ENCODE measurements at places on chromosomes 6 and 20.

DNA sequence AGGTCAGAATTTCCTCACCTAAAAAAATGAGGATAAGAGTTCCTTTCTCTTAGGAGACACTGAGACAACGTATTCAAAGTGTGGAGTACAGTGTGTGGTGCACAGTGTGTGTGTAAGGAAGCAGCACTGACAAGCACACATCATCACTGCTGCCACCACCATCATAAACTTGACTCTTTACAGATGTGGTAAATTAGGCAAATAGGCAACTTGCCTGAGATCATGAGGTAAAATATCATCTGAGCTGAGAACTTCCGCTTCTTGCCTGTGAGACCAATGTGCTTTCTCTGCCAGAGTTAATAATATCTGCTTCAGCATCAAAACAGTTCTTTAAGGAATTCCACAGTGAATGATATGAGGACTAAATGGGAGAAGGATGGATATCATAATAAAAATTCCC lies 52.7 kb downstream of the LYRM4 start:
- DNase-seq: no peak

DNA sequence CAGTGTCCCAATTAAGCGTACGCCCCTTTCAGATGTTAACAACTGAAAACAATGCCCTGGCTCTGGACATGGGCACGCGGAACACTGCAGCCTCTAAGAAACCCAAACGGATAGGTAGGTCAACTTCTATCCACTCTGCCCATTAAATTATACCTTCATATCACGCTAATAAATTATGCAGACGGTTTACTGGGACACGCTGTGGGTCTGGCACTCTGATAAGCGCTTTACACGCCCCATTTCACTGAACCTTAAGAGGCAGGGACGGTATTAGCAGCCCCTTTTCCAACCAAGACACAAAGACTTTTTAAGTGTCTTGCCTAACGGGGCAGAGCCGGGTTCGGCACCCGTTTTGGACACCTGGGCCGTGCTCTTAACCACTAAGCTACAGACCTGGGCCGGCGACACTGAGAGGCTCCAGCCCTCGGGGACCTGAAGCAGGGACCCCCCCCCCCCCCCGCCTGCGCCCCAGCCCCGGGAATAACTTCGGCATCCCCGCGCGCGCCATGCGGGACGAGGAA lies 744 bp downstream of the STAU1 start:
- DNase-seq: no peak

DNA sequence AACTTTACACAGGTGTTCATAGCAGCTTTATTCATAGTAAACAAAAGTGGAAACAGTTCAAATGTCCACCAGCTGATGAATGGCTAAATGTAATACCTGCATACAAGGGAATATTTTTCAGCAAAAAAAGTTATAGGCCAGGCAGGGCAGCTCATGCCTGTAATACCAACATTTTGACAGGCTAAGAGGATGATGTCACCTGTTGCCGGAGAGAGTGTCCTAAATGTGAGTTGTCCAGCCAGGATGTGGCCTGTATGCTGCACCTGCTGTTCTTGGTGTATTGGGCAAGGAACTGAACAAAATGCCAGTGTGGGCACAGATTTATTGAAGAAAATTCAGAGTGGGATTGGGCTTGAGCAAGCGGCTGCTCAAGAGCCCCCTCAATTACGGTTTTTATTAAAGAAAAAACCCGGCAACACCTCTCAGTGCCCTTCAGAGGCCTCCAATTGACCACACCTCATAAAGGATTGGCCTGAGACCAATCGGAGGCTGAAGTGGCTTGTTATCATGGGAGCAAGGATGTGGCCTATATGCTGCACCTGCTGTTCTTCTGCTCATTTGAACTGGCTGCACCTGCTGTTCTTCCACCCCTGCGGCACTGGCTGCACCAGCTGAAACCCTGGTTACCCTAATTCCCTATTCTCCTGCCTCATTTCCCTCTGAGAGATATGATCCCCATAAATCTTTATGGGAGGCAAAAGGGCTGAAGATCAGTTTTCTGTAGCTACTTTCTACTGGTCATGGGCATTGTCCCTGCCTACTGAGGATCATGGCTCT lies 164.3 kb upstream of the PROKR2 start:
- DNase-seq: no peak

DNA sequence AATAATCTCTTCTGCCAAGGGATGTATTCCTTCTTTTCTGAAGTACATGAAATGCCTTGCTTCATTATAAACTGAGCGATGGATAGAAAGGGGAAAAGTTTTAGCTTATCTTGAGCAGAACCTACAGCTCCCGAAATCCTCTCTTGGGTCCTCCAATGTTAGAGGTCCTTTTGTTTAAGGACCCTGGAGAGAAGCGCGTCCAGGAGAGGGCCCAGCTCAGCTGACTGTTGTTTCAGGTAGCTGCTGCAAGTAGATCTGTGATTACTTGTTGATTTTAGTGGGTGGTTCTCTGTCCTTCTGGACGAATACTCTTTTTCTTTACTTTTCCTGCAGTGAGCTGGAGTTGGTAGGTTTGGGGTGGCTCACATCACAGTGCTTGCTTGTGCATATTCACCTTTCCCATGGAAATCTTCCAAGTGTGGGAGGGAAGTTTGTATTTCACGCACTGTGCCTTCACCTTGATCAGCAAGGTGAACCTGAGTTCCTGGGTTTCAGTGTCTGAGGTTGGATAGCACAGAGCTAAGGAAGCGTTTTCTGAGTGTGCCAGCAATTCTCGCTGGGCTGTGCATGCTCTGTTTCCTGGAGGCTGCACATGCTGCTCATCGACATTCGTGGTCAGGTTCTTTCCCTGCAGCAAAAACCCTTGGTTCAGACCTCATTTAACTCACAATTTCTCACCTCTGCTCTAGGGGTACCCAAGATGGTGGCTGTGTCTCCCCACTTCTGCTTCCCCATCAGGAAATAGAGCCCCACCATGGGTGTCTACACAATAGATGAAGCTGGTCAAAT lies 176.3 kb downstream of the JARID2 start:
- no peak for DNase-seq

- DNase-seq: no peak
Observed at GRCh38 chr20:58458342-58459057, 56.7 kb downstream of the APCDD1L start.

GRCh38 chr6:110355022-110355421 lies 3.1 kb downstream of the METTL24 start:
- DNase-seq: no peak

DNA sequence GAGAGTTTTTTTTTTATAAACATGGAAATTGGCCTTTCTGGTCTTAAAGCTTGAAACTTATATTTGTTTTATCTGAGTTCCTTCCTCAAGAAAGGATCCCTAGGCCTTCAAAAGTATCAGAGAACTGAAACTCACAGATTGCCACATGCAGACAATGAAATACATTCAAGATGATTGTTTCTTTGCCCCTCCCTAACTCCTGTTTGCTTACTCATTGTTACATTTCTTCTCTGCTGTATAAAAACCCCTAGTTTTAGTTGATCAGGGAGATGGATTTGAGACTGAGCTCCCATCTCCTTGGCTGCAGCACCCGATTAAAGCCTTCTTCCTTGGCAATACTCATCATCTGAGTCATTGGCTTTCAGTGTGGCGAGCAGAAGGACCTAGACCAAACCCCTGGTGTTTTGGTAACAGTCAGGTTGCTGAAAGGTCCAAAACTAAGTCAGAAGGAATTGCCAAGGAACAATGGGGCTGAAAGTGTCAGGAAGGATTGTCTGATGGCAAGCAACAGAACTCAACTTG lies 132.3 kb upstream of the SULF2 start:
- DNase-seq: no peak

DNA sequence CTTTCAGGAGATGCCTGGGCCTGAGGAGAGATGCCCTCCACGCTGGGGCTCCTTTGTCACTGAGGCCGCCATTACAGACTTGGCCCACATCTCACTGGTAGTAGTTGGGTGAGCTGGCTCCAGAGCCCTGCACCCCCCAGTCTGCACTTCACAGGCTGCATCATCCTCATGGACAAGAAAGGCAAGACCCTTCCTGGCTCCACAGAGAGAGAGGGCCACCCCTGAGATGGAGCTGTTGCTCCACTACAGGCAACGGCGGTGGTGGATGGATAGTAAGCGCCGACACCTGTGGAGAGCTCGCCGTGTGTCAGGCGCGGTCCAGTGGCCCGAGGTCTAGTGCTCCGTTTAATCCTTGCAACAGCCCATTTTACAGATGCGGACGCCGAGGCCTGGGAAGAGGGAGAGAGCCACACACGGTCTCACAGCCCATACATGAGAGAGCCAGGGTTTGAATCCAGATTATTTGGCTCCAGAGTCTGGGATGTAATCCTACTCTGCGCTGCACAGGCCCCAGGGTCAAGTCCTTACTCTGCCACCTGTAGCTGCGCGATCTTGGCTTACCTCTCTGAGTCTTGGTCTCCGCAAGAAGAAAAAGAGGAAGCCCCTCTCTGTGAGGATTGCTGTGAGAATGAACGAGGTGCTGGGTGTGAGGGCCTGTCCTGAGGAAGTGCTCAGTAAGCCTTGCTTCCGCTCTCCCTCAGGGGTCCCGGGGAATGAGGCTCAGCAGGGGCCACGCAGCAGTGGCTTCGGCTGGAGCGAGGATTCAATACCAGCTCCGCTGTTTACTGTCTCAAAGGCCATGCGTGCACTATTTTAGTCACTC lies 34.5 kb downstream of the SPDEF start:
- no peak for DNase-seq

DNA sequence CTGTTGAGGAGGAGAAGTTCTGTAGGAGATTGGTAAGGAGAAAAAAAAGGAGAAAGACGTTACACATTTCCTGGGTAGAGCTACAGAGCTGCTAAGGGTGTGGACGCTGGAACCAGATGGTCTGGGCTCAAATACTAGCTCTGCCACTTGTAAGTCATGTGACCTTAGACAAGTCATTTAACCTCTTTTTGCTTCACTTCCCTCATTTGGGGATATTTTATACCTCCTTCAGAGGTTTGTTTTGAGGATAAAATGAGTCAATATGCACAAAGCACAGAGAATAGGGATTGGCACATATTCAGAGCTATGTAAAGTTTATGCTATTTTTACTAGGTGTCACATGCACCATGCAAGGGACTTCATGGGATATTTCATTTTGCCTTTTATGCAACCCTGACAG lies 708.8 kb downstream of the DHX35 start:
- no peak for DNase-seq

GRCh38 chr6:123619156-123619555 lies 17.6 kb downstream of the TRDN start:
- no peak for DNase-seq

DNA sequence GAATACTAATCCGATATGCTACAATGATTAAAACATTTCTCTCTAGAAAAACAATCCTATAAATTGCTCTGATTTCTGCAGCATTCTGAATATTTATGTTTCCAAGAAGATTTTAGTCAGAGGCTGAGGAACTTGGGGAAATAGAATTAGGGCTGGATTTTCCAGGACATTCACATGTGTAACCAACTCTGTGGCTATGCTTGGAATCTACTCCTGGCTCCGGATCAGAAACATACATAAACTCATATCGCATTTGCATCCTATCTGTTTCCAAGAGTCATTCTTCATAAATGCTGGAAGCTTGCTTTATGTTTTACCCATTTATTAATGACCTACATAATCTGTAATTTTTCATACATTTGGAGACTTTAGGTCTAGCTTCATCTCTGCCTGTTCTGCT lies 459.9 kb upstream of the MARCKS start:
- DNase-seq: no peak

GRCh38 chr20:25014816-25015215 lies 22.3 kb upstream of the APMAP start:
- no peak for DNase-seq

DNA sequence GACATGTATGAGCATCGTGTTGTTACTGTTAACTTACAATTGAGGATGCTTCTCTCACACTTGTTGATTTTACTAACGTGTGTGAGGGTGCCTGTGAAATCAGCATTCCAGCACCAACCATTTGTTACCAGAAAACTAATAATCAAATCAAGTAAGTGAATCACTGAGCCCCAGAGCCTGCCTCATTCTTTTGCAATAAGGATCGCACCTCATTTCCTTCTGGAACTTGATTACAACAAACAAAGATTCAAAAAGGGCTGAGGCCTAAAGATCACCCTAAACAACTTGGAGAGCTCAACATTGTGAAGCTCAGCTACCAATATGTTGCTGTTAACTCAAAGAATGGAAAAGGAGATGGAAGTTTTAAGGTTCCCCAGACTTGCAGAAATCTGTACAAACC lies 274.7 kb downstream of the TFAP2A start:
- DNase-seq: no peak

GRCh38 chr6:98779618-98780017 lies 54.8 kb upstream of the POU3F2 start:
- no peak for DNase-seq

DNA sequence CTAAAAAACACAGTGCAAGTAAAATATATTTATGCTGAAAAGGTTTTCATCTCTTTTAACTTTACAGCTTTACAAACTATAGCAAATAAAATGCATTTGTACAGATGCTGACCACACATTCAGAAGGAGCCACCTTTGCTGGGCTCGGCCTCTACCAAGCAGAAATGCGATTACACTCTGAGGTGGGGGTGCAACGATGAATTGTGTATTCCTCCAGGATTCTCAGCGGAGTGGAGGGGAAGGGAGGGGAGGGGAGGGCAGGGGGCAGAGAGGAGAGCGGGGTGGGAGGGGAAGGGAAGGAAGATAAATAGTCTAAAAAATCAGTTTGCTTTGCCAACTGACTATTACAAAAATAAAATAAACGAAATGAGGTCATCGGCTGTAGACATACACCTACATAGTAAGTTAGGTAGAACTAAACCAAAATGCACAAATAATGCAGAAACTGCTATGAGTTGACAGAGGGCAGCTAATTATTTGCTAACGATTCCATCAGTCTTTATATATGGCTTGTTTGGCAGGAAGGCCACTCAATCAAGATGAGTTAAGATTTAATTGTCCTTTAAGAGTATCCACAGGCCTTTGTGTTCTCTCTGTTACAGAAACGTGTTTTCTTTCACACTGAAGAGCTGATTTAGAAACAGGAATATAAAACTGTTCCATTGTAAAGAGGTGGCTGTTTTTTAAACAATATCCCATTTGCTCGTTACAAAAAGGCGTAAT lies 90.1 kb downstream of the TAF4 start:
- no peak for DNase-seq

GRCh38 chr6:29702519-29703103 lies 20.6 kb upstream of the HLA-F start:
- DNase-seq: peak; percentile 70

GRCh38 chr20:25989196-25989595 lies 292.5 kb upstream of the ZNF337 start:
- no peak for DNase-seq

DNA sequence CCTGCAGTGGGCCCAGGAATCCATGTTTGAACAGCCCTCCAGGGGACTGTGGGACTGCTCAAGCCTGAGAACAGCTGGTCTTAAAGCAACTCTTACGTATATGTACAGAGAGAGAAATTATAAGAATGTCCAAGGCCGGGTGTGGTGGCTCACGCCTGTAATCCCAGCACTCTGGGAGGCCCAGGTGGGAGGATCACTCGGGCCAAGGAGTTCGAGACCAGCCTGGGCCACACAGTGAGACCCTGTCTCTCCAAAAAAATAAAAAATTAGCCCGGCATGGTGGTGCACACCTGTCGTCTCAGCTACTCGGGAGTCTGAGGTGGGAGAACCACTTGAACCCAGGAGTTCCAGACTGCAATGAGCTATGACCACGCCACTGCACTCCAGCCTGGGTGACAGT lies 134.0 kb downstream of the DTNBP1 start:
- DNase-seq: no peak

- DNase-seq: no peak
Observed at GRCh38 chr6:4518506-4518905, 257.7 kb upstream of the CDYL start.
